Hematopoietic multipotent progenitor cell treated with erythropoietin and hydrocortisone succinate and interleukin-3 and kit ligand, for 6 days (in vitro differentiated cells): ENCODE measurements at places on chromosomes 16 and 17.

GRCh38 chr16:30619638-30620037, 9.4 kb upstream of the ZNF689 start:
- no peak for DNase-seq

DNA sequence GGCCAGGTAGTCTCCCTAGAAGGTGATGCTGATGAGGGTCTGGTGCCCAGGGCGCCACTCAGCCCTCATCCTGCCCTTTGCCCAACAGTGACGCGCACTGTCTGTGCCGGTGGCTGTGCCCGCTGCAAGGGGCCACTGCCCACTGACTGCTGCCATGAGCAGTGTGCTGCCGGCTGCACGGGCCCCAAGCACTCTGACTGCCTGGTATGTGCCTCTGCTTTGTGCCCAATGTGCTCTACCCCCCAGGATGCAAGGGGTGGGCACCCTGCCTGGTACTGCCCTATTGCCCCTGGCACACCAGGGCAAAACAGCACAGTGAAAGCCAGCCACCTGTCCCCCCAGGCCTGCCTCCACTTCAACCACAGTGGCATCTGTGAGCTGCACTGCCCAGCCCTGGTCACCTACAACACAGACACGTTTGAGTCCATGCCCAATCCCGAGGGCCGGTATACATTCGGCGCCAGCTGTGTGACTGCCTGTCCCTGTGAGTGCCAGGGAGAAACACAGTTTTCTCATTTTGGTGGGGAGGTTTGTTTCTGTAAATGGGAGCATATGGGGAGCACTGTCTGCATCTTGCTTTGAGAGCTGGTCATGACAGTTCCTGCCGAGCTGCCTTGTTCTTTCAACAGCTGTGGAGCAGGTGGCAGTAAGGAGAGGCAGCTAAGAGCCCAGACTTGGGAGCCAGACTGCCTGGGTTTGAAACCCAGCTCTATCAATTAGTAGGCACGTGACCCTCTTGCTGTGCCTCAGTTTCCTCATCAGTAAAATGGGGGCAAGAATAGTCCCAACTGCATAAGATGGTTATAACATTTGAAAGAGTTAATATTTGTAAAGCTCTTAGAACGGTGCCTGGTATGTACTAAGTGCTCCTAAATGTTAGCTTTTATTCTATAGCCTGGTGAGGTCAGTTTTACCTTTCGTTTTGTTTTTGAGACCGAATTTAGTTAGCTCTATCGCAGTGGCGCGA, 10.4 kb downstream of the ERBB2 start:
- DNase-seq: no peak

DNA sequence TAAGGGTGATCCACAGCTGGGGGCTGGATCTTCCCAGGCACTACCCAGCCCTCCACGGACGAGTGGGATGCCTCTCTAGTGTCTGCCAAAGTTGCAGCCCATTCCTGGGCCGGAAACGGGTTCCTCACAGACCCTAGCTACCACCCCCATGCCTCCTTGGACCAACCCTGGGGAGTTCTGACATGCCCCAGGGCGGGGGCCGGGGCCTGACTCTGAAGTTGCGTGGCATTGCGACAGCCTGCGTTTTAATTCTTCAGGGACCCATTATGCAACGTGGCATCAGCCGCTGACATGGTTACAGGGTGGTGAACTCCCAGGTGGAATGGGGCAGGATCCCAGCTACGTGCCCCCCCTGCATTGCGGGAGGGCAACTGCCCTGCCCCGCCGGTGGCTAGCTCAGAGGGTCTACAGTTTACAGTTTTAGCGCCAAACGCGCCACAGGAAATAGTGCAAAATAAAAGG, 2.7 kb downstream of the CBX4 start:
- DNase-seq: no peak

DNA sequence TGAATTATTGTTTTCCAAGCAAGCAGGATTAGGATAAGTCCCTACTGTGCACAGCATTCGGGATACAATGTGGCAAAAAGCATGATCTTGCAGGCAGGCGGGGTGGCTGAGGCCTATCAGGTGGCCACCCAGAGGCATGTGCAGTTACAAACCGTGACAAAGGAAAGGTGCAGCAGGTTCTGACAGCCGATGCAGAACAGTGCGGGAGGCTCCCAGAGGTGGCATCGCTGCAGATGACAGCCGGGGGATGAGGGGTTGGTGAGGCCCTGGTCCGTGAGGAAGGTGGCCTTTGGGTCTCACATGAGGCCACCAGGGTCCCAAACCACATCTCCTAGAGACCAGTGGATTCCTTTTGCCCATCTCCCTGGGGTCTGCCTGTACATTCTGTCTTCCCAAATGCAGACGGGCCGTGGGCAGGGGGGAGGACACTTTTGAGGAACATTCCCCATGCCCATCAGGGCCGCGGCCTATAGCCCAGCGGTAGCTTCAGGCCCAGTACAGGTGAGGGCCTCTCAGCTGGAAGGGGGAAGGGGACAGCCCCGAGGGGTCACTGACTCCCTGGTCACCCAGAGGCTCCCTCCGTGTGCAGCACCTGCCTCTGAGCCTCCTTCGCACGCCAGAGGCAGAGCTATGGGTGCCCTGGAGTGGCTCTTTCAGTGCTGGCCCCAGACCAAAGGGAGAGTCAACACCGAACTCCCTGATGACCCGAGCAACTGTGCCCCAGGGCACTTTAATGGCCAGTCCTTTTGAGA, 85.1 kb downstream of the SOCS1 start:
- DNase-seq: no peak

- no peak for DNase-seq
Observed at GRCh38 chr17:27442702-27443101, 13.5 kb upstream of the KSR1 start.

- DNase-seq: peak; percentile 59
Observed at GRCh38 chr17:76265624-76266243, 586 bp downstream of the UBALD2 start.

DNA sequence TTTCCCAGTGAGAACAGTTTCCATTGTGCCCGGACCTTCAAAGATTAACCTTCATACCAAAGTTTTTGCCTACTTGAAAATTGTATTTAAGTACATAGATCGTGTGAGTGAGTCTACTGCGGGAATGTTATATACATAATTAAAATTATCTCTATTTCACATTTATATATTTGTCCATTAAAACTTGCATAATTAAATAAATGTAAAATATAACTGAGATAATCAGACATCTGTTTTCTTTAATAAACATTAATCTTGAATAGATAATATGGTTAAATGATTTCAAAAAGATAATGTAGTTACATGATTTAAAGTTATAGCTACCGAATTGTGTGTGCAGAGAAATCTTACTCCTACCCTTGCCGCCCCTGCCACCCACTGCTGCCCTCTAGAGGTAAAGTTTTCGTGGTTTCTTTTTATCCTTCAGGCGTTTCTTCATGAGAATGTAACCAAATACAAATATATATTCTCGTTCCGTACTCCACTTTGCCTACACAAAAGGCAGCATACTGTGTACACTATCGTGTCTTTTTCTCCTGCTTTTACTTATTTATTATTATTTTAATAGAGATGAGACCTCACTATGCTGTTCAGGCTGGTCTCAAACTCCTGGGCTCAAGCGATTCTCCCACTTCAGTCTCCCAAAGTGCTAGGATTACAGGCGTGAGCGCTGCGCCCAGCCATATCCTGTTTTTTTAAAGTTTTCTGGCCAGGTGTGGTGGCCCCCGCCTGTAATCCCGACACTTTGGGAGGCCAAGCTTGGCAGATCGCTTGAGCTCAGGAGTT, 35.6 kb downstream of the RPA1 start:
- peak; percentile 83 for DNase-seq

DNA sequence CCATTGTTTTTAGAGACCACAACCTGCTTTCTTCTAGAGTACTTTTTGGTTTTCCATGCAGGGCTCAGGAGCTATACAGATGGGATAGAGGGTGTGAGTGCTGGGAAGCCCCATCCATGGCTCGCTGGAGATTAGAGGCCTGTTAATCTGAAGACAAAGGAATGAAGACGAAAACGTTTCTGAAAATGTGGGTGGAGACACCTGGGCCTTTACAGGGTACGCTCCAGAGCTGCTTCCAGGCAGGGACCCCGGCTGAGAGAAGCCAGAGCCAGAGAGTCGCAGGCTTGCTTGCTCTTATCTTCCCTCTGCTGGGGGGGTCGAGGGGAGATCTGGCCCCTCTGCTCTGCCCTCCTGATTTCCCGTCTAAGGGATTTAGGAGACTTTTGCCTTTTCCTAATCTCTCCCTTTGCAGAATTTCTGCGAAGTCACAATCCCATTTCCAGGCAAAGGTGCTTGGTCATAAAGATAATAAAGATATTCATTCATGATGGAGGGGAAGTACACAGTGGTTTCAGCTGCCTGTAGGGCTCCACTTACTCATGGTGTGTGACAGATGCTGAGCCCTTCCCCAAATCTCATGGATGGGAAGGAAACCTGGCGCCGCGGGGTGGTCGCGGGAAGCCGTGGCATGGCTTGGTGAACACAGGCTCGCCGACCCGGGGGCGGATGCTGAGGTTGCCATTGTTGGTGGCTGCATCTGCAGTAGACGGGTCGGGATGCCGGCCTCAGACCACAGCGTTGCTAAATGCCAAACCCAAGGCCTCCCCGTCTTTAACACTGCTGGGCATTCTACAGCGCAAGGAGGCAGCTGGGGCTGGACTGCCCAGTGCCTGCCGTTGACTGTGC, 4.8 kb upstream of the SOCS3 start:
- DNase-seq: peak; percentile 61

DNA sequence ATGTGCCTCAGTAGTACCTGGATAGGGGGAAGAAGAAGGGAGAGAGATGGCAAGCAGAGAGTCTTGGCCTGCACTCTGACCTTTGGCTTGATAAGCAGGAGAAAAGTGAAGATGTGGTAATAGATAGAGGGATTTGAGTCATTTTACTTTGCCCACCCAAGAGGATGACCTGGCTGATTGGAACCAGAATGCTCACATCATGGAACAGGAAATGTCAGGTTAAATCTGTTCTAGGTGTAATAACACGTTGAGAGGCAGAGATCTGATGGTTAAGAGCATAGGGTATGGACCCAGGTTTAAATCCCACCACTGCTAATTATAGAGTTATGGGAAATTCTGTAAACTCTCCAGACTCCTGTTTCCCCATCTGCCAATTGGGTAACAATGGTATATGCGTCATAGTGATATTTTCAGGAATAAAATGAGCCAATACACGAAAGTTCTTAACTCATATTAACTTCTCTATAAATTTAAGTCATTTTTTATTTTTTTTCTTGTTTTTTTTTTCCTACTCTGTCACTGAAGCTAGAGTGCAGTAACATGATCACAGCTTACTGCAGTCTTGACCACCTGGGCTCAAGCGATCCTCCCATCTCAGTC, 8.1 kb upstream of the CCL18 start:
- no peak for DNase-seq

- DNase-seq: no peak
Observed at GRCh38 chr16:8673611-8674412, 605 bp upstream of the ABAT start.

GRCh38 chr17:45364531-45365390, 47.9 kb upstream of the MAP3K14 start:
- DNase-seq: no peak

- DNase-seq: no peak
Observed at GRCh38 chr17:7236808-7237207, 2.4 kb downstream of the PHF23 start.

DNA sequence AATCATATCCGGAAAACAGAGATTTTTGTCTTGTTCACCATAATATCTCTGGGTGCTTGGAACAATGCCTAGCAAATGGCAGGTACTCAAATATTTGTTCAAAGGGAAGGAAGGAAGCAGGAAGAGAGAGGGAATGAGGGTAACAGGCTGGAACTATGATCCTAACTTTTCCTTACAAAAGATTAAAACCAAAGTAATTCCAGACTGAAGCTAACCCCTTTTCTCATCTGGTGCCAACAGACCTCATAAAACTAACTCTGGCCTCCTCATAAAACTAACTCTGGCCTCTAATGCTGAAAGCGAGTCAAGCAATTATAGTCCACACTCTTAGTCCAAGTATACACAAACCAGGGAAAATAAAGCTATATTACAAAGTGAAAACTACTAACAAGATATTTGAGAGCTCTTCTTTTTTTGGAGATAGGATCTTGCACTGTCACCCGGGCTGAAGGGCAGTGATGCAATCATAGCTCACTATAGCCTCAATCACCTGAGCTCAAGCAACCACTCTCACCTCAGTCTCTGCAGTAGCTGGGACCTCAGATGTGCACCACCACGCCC, 84.6 kb downstream of the KANSL1 start:
- peak; percentile 37 for DNase-seq

DNA sequence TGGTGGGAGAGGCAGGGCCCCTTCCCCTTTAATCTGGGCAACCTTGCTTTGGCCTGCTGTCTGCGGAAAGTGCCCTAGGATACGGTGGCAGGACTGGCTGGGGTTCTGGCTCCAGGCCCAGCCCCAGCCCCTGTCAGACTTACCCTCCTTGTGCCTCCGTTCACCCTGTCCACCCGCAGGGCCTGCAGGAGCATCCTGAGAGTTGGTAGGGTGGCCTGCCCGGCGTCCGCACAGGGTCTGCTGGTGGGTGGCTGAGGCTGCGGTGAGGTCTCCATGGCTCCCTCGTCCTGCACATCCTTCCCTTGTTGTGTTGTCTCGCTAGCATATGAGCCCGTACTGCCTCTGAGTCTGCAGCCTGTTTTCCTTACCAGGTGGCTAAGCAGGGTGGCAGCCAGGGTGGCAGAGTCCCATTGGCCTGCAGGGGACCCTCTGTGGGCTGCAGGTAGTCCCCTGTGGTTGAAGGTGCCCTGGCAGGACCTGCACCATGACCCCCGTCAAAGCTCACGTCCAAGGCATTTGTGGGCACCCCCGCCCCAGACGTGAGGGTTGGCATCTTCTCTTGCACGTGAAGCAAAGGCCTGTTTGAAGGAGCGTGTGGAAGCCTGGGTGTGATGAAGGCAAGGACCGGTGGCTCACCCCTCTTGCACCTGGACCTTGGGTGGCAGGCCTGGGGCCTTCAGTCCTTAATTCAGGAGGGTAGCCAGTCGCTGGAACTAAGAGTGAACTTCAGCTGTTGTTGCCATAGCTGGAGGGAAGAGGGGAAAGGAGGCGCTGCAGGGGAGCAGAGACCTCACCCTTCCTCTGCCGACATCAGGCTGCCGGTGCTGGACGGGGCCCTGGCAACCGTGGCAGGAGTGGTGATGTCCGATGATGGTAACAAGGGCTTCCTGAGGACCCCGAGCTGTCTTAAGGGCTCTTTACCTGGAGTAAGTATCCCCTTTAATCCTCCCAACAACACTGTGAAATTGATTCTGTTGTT, 293.7 kb downstream of the SEC14L1 start:
- DNase-seq: no peak

DNA sequence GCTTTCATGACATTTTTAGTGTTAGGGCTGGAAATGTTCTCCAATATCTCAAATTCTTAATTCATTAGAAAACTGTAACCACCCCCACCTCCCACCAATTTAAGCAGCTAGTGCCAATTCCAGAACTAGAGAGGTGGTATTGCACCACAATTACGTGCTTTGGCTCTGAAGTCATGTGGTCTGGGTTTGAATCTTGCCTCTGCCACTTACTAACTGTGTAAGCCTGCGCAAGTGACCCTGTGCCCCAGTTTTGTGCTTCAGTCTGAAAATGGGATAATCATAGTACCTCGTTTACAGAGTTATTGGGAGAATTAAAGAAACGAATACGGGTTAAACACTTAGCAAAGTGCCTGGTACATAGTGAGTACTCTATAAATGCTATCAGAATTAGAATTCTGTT, 14.2 kb upstream of the MPHOSPH6 start:
- DNase-seq: no peak
